ENCODE measurements at places on chromosomes 4 and X. TPM values are rescaled to one million over a fixed set of nuclear protein-coding genes. Genes with fewer than 3 reads are reported as not detected.

SPOCK3 gene
- total RNA-seq = 0.35 TPM

DGAT2L6 gene
- not detected for total RNA-seq

PLAC8 gene
- total RNA-seq = 1.2 TPM

FGD1 gene
- 5.1 TPM for total RNA-seq

FAM50A gene
- 109 TPM for total RNA-seq

PABPC4L gene
- 0.06 TPM for total RNA-seq

RAB33A gene
- 0.13 TPM for total RNA-seq

GYPA gene
- not detected for total RNA-seq

TSPAN7 gene
- 3.0 TPM for total RNA-seq

RNF212 gene
- 2.8 TPM for total RNA-seq

GPRIN3 gene
- 1.6 TPM for total RNA-seq

TMEM187 gene
- 5.3 TPM for total RNA-seq

GPRASP1 gene
- 0.24 TPM for total RNA-seq

ADAMTS3 gene
- not detected for total RNA-seq

STPG2 gene
- total RNA-seq = not detected

Measured in A549 treated with AZD2906 at 1 μM for 4 hours (cell line).